NCI-H69 (cell line): ENCODE measurements at places on chromosomes 1 and 21.

DNA sequence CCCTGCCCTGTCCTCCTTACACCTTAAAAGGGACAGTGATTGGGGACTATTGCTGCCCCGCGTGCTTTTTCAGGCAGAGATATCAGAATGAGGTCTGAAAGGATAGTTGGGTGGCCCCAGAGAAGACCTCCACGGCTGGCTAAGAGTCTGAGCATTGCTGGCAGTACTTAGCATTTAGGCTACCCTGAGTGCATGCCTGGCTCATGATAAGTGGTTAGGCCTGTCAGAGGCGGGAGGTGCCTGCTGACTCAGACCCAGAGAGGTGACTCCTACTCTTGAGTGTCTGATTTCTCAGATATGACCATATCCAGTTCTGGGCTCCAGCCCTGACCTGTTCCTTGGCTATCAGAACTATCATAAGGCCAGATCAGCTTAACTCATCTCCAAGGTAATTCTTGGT lies 213.7 kb downstream of the PBX1 start:
- DNase-seq = peak; percentile 72

DNA sequence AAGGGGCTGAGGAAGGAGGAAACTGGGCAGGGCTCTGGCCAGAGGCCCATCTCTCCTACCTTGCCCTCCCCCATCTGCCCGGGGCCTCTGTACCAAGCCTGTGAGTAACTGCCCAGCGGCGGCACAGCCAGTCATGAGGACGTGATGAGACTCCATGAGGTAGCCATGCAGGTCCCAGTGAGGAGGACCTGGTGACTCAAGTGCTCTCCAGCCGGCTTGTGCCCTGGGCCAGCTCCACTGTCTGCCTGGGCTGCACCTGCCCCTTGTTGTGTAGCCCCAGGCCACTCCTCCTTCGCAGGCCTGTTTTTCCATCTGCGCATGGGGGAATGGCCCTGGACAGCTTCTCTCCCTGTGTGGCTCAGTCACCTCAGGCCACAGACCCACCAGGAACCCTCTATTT lies 42.0 kb upstream of the PADI1 start:
- DNase-seq = no peak

DNA sequence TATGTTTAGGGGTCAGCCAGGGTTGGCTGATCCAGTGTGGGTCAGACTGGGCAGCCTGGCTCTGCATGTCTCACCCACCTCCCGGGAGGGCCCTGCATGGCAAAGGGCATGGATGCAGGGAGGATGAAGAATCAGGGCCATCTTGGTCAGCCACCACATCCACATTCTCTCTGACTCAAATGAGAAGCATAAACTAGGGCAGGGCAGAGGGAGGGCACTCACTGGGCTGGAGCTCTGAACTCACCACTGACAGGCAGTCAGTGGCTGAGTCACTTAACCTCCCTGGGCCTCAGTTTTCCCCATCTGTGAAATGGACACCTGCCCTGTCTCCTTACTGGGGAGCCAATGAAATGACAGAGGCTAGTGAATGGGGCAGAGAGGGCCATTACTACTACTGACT lies 4.3 kb upstream of the CELA2A start:
- DNase-seq = no peak

GRCh38 chr1:6794164-6794563 lies 8.9 kb downstream of the CAMTA1 start:
- DNase-seq = peak; percentile 28

- peak; percentile 2 for DNase-seq
Measured at GRCh38 chr1:25468033-25468432, 37.3 kb downstream of the MACO1 start.

DNA sequence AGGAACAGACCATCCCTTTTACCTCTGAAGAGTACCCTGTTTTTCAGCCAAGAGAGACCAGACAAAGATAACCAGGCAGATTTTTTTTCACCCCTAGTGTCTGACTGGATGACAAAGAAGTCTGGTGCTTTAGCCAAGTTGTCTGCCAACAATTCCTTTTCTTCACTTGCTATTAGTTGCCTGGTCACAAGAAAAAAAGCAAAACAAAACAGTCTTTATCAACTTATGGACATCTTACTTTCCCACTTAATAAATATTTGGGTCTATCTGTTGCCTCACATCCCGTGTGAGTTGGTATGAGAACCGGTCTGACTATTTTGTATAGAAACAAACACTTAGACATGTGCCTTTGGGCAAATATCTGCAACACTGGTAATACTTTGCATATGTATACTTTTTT lies 662.9 kb downstream of the PLPP3 start:
- DNase-seq = no peak

DNA sequence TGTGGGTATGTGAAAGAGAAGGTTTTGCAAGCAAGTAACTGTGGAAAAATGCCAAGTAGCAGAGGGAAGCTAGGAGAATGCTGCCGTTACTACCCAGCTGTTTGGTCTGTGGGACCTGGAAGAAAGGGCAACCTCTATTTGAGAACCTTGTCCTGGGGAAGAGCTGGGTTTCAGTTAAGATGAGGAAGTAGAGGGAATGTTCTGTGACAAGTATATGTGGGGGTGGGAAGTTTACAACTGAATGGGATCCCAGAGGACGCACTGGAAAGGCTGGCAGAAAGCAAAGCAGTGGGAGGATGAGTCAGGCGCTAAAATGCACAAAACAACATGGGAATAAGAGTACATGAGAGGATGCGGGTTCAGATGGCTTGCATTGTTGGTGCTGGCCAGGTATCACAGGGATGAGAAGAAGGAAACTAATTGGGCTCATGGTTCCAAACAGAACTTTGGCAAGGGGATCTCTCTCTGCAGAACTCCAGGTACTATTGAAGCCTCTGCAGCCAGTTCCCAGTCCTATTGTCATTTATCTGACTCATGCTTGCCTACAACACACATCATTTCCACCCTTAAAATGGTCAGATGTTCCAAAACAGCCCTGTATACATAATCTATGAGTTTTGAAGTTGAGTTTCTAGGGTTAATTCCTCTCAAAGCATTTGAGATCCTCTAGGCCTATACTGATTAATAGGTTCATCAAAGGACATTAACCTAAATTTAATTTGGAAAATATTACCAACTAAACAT lies 88.5 kb upstream of the VAV3 start:
- peak; percentile 32 for DNase-seq

GRCh38 chr1:57345916-57346315 lies 77.9 kb downstream of the DAB1 start:
- DNase-seq = no peak

DNA sequence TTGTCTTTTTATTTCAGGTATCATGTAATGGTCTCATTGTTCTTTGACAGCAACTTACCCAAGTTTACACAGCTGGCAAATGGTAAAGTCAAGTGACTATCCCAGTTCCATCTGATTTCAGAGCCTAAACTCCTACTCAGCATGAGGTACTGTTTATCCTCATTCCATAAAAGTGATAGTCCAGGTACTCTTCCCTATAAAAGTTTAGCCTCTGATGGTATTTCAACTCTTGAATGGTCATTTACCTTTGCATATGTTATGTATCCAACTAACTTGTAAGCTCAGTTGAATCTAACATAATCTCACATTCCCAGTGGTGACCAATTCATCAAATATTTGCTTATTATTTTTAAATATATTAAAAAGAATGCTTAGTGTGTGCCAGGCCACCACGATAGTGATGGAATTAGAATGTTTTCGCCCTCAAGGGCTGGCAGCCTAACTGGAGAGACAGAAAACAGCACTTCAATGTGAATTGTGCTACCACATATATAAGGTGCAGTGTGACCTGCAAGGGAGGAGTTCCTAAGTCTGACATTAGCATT lies 307.1 kb downstream of the CTH start:
- DNase-seq = peak; percentile 37
